Lower lobe of right lung (tissue), 2 donors: ENCODE measurements at places on chromosomes 1 and 21. TPM values are rescaled to one million over a fixed set of nuclear protein-coding genes. Genes with fewer than 3 reads are reported as not detected.

The EVA1C gene
- 31.8 TPM for total RNA-seq

The SDHC gene
- 167 TPM for total RNA-seq

The GCSAML gene
- total RNA-seq = 2.2 TPM

The IVNS1ABP gene
- 79.9 TPM for total RNA-seq

- H3K36me3 ChIP-seq = no peaks in the 10 kb centered on the region
- no peak overlapping the region for H3K4me3 ChIP-seq
- no peak for DNase-seq
- H3K27ac ChIP-seq = no peak overlapping the region
Observed at GRCh38 chr1:168422203-168422847, 121.5 kb downstream of the XCL2 start.

DNA sequence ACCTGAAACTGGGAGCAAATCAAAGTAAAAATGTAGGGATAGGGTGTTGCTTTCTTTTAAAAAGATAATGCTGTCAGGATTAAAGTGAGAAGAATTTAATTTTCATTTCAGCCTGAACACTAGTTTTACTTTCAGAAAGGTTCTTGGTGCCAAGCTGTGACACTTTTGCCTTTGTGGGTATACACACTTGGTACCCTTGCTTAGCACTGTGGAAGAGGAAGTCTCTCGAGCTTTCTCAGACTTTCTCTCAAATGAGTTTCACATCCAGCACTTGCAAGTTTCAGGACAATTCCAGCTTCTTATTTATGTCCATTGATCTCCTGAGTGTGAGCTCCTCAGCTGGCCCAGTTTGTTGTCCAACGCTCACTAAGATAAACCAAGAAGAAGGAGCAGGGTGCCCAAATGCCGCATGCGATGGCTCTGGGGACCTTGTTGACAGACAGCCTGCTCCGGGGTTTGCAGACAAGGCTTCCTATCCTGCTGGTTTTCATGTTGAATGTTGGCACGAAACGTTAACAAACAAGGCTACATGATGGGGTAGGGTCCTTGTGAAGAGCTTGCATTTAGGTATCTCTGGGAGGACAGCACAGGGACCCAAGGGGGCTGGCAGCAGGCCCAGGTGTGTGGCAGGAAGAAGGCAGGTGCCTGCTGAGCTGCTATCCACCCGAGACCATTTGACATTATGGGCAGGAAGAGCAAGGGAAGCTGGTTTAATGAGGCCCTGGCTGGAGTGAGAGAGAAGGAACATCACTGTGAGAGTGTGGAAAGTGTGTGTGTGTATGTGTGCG lies 79.7 kb downstream of the POFUT2 start:
- peaks cover 6% of the 10 kb centered on the region for H3K4me1 ChIP-seq
- no peak overlapping the region for H3K27ac ChIP-seq
- H3K36me3 ChIP-seq = peaks cover 78% of the 10 kb centered on the region
- no peak for DNase-seq
- no peak overlapping the region for H3K4me3 ChIP-seq

DNA sequence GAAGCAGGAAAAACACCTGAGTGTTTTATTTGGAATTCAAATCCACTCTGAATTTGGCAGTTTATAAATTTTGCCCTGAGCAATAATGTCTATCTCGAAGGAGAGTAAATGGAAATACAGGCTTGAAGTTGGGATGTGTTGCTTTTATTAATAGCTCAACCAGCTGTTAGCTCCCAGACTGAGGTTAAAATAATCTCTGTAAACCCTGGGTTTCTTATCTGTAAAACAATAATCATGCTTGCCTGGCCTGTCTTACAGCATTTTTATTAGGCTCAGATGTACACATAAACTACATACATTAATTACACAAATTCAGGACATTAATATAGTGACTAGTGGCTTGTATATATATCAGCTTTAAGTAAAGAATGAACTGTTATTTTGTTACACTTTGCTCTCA lies 148.5 kb downstream of the GALNT2 start:
- H3K4me1 ChIP-seq = peaks cover 43% of the 10 kb centered on the region
- DNase-seq = no peak
- H3K27me3 ChIP-seq = no peaks in the 10 kb centered on the region
- no peak overlapping the region for H3K4me3 ChIP-seq
- H3K36me3 ChIP-seq = no peaks in the 10 kb centered on the region
- peak overlapping the region; percentile 51 for H3K27ac ChIP-seq

- no peak for DNase-seq
- peaks cover 3% of the 10 kb centered on the region for H3K27me3 ChIP-seq
- no peaks in the 10 kb centered on the region for H3K4me1 ChIP-seq
- H3K27ac ChIP-seq = no peak overlapping the region
Observed at GRCh38 chr1:53394306-53394705, 64.9 kb upstream of the DMRTB1 start.

DNA sequence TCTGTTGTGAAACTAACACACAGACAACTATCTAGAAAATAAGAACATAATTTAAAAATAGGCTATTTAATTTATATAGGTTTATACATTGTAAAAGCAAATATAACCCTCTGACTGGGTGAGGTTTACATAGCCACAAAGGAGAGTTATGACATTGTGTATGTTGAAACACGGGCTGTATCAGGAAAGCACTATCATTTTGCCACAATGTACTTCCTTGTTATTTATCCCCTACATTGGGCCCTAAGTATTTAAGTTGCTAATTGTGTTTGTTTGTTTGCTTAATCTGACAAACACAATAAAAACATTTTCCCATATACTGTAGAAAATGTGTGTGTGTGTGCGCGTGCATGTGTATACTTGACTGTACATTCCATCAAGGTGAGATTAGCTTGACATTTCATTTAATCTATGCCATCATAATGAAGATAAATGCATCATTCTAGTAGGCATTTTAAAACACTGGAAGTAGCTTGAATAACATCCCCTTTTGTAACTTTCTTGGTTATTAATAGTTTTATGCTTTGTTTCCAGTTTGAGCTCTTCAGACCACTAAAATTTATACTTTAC lies 72.1 kb downstream of the RGS13 start:
- H3K36me3 ChIP-seq = no peaks in the 10 kb centered on the region
- H3K4me3 ChIP-seq = no peak overlapping the region
- no peaks in the 10 kb centered on the region for H3K27me3 ChIP-seq
- no peaks in the 10 kb centered on the region for H3K4me1 ChIP-seq
- DNase-seq = no peak

DNA sequence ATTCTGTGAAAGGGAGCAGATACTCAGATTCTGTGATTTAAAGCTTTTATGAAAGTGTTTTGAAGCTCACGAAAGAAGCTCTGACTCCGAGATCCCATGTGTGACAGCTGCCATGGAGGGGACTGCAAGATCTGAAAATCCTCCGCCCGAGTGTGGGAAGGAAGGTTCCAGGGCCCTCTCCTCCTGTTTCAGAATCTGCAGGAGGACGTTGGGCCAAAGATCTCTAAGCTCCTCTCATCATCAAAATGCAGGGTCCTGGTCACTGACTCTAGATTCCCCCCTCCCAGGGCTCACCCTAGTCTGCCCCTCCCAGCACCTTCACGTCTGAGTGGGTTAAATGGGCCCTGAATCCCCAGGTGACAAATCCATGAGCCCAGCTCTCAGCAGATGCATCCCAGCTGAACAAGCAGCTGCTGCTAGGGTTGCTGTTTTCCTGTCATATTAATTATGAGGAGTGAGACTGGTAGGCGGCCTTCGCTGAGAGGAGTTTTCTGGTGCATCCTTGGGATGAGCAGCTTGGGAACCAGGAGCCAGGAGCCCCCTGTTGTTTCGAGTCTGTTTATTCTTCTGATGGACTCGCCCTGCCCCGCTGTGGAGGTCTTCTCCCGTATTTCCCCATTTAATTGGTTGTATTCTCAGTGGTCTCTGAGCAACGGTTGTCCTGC lies 402.0 kb downstream of the MATN1 start:
- no peak overlapping the region for H3K4me3 ChIP-seq
- peaks cover 19% of the 10 kb centered on the region for H3K27me3 ChIP-seq
- H3K36me3 ChIP-seq = no peaks in the 10 kb centered on the region
- no peaks in the 10 kb centered on the region for H3K4me1 ChIP-seq

DNA sequence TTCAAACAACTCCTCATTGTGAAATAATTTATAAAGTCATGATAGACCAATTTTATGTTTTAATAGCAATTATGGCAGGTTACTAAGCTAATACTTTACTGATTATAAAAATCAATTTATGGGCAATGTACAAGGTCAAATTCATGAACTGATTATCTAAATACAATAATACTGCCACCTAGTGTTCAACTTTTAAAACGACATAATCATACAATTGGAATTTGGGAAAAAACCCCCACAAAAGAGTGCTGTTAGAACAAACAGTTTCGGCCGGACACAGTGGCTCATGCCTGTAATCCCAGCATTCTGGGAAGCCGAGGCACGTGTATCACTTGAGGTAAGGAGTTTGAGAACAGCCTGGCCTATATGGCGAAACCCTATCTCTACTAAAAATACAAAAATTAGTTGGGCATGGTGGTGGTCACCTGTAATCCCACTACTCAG lies 14.0 kb downstream of the GTF2B start:
- no peak for DNase-seq
- peaks cover 28% of the 10 kb centered on the region for H3K36me3 ChIP-seq
- H3K4me1 ChIP-seq = peaks cover 77% of the 10 kb centered on the region
- no peak overlapping the region for H3K27ac ChIP-seq
- H3K4me3 ChIP-seq = no peak overlapping the region

GRCh38 chr1:23114424-23115079 lies 54.1 kb downstream of the LUZP1 start:
- H3K4me1 ChIP-seq = peaks cover 46% of the 10 kb centered on the region
- H3K36me3 ChIP-seq = no peaks in the 10 kb centered on the region
- DNase-seq = no peak
- H3K4me3 ChIP-seq = no peak overlapping the region

GRCh38 chr21:42609811-42610210 lies 43.6 kb upstream of the PDE9A start:
- DNase-seq = no peak
- H3K4me3 ChIP-seq = no peak overlapping the region
- no peak overlapping the region for H3K27ac ChIP-seq
- no peaks in the 10 kb centered on the region for H3K36me3 ChIP-seq
- H3K4me1 ChIP-seq = no peaks in the 10 kb centered on the region

DNA sequence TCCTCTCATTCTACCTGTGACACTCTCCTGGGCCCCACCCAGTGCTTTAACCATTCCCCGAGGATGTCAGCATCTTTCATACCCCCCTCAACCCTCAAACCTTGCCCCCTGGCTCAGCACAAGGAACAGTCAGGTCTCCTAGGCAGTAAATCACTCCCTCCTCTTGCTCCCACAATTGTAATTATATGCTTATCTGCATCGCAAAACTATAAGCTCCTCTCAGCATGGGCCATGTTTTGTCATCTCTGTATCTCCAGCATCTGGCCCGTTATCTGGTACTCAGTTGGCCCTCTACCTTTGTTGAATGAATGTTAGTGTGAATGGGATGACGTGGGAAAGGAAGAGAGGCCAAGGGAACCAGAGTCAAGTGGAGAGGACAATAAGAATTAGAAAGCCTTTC lies 2.8 kb upstream of the ELOVL1 start:
- no peak overlapping the region for H3K4me3 ChIP-seq
- H3K27ac ChIP-seq = no peak overlapping the region
- peaks cover under 1% of the 10 kb centered on the region for H3K36me3 ChIP-seq
- no peak for DNase-seq
- peaks cover 34% of the 10 kb centered on the region for H3K4me1 ChIP-seq

GRCh38 chr1:96400089-96400488 lies 321.5 kb upstream of the PTBP2 start:
- H3K27me3 ChIP-seq = no peaks in the 10 kb centered on the region
- no peaks in the 10 kb centered on the region for H3K4me1 ChIP-seq
- DNase-seq = no peak
- H3K36me3 ChIP-seq = no peaks in the 10 kb centered on the region

DNA sequence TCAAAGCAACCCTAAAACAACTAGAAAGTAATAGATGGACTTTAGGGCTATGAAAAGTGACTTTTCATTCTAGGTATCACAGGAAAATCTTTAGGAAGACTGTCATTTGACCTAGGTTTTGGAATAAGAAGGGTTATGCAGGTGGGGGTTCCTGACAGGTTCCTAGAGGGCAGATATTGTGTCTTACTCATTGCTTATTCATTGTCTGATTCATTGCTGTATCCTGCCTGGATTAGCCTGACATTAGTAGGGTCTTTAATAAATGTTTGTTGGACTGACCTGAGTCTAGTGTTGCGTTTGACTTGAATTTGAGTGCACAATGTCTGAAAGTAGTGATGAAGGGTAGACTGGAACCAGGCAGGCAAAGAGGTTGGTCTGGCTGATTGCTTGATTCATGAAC lies 6.0 kb downstream of the FNBP1L start:
- H3K27ac ChIP-seq = no peak overlapping the region
- H3K4me1 ChIP-seq = peaks cover 23% of the 10 kb centered on the region
- no peaks in the 10 kb centered on the region for H3K36me3 ChIP-seq
- DNase-seq = no peak
- H3K27me3 ChIP-seq = no peaks in the 10 kb centered on the region

DNA sequence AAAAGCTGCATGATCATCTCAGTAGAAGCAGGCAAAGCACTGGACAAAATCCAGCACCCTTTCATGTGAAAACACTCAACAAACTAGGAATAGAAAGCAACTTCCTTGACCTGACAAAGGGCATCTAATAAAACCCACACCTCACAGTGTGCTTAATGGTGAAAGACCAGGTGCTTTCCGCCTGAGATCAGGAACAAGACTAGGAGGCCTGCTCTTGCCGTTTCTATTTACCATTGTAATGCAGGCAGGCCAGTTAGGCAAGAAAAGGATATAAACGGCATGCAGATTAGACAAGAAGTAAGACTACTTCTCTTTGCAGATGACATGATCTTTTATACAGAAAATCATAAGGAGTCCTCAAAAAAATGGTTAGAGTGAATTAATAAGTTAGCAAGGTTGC lies 37.2 kb downstream of the SLC37A1 start:
- H3K27ac ChIP-seq = no peak overlapping the region
- peaks cover 57% of the 10 kb centered on the region for H3K36me3 ChIP-seq
- H3K4me3 ChIP-seq = no peak overlapping the region
- H3K27me3 ChIP-seq = no peaks in the 10 kb centered on the region
- peak; percentile 10 for DNase-seq
- no peaks in the 10 kb centered on the region for H3K4me1 ChIP-seq

DNA sequence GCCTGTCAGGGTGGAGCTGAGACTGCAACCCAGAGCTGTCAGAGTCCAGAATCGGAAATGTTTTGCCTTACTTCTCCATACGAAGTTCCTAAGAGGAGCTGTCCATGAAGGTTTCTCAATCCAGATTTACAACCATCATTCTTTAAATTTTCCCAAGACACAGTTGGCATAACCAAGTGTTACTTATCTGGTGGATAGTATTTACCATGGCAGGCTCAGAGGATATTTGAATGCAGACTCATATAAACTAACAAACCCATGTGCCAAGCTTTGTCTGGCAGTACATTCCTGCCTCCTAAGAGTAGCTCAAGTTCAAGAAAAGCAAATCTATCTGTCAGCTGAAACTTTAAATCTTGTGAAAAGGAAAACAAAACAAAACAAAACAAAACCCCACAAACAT lies 267.9 kb downstream of the ZNF326 start:
- no peaks in the 10 kb centered on the region for H3K27me3 ChIP-seq
- H3K4me3 ChIP-seq = no peak overlapping the region
- H3K4me1 ChIP-seq = no peaks in the 10 kb centered on the region
- no peak for DNase-seq
- no peak overlapping the region for H3K27ac ChIP-seq
- no peaks in the 10 kb centered on the region for H3K36me3 ChIP-seq

GRCh38 chr1:56686169-56686568 lies 41.1 kb downstream of the PRKAA2 start:
- H3K27me3 ChIP-seq = no peaks in the 10 kb centered on the region
- H3K4me1 ChIP-seq = no peaks in the 10 kb centered on the region
- H3K27ac ChIP-seq = no peak overlapping the region
- no peak overlapping the region for H3K4me3 ChIP-seq

- no peak for DNase-seq
- H3K36me3 ChIP-seq = no peaks in the 10 kb centered on the region
- H3K4me3 ChIP-seq = no peak overlapping the region
- no peak overlapping the region for H3K27ac ChIP-seq
- no peaks in the 10 kb centered on the region for H3K4me1 ChIP-seq
- H3K27me3 ChIP-seq = no peaks in the 10 kb centered on the region
Observed at GRCh38 chr21:45724345-45724961, 80.9 kb downstream of the PCBP3 start.
